ENCODE measurements at places on chromosomes 11 and 22.

DNA sequence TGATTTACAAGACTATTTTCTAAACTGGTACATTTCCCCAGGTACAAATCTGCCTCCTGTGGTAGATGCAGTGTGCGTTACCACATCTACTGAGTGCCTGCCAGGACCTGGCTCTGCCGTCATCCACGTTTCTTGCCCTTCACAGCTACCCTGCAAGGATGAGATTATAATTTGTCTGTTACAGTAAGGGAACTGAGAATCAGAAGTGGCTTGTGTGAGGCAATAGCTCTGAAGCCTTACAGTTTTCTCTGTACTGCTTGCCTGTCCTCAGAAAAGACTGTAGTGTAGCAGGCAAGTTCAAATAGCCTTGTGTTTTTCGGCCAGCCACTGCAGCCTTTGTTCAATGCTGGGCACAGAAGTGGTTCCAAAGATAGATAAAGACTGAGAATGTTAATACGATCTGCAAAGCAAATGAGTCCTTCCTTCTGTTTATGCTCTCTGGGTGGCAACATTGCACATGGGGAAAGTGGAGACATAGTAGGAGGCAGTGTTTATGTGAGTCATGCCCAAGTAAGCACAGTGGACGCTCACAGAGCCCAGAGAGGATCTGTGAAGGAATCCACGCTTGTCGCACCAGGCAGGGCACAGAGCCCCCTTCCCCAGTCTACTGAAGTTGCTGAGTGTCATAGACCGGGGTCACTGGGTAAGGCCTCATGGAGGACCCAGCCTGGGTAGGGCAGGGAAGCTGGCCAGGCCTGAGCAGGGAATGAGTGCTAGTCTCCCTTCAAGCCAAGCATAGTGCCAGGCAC, 49.1 kb downstream of the MICAL2 start:
- no peak overlapping the region for H3K4me3 ChIP-seq
- peaks cover 62% of the 10 kb centered on the region for H3K36me3 ChIP-seq
- DNase-seq = no peak
- peaks cover 95% of the 10 kb centered on the region for H3K4me1 ChIP-seq

DNA sequence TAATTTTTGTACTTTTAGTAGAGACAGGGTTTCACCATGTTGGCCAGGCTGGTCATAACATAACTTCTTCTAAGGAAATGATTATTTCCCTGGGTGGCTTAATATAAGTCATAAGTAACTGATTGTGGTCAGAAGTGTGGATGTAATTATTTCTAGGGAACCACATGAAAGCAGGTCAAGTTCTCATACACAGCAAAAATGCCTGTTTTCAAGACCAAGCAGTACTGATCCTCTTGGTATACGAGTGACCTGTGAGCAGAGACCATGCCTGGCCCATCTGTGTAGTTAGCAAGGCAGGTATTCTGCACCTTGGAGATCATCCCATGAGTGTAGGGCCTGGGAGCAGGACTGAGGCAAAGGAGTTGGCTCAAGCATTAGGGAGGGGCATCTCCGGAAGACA, 32.5 kb upstream of the NUCB2 start:
- H3K27ac ChIP-seq = no peak overlapping the region
- DNase-seq = no peak
- H3K36me3 ChIP-seq = no peaks in the 10 kb centered on the region
- H3K4me3 ChIP-seq = no peak overlapping the region

GRCh38 chr11:89625171-89625570, 84.9 kb upstream of the TRIM77 start:
- H3K27ac ChIP-seq = no peak overlapping the region
- DNase-seq = no peak
- no peaks in the 10 kb centered on the region for H3K36me3 ChIP-seq
- no peak overlapping the region for H3K4me3 ChIP-seq
- H3K4me1 ChIP-seq = no peaks in the 10 kb centered on the region
- H3K27me3 ChIP-seq = no peaks in the 10 kb centered on the region

DNA sequence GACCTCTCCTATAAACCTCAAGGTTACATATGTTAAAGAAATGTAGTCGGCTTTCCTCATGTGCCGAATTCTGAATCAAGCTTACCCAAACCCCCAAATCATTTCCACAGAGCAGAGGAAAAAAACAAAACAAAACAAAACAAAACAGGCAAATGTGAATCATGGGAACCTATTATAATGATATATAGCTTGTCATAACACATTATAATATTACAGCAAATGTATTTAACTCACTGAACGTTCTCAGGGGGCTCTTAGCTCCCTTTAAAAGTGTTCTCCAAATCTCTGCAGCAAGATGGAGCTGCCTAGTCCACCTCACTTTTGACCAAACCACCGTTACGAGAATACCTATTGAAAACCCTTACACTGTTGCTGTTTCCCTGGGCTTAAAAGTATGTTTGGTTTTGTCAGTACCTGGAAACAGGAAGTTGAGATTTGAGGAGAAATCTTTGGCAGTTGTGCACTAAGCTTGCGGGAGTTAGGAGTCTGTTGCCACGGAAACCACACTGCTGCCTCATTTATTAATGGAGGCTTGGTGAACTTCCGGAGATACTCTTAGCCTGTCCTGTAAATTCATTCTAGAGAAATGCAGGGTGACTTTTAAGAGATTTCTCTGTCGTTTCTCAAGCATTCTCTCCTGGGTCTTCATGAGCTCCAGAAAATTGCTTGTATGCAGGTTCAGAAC, 167.0 kb upstream of the RASSF10 start:
- no peaks in the 10 kb centered on the region for H3K4me1 ChIP-seq
- no peaks in the 10 kb centered on the region for H3K36me3 ChIP-seq
- no peak overlapping the region for H3K27ac ChIP-seq
- DNase-seq = no peak
- H3K4me3 ChIP-seq = no peak overlapping the region

DNA sequence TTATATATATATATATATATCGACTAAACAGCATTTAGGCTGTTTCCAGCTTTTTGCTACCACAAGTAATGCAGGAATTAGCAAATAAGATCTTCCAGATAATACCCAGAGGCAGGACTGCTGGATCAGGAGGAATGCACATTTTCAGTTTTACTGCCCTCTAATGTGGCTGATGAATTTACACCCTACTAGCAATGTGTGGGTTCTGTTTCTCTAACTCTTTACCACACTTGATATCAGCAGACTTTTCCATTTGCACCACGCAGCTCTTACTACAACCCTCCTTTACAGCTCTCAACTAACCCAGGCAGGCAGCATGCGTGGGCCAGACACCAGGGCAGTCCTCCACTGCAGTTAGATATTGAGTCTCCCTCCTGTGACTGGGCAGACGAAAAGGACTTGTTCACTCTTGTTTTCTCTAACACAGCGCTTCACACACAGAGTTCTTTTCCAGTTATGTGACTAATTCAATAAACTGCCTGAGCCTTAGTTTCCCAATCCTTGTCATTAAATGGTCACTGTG, 67.7 kb downstream of the IGLL5 start:
- no peaks in the 10 kb centered on the region for H3K36me3 ChIP-seq
- H3K4me3 ChIP-seq = no peak overlapping the region
- H3K27me3 ChIP-seq = peaks cover 44% of the 10 kb centered on the region
- H3K27ac ChIP-seq = no peak overlapping the region
- no peak for DNase-seq
- H3K4me1 ChIP-seq = peaks cover 5% of the 10 kb centered on the region

GRCh38 chr11:4960877-4961276, 5.4 kb upstream of the OR51A2 start:
- H3K4me3 ChIP-seq = no peak overlapping the region
- DNase-seq = no peak
- no peaks in the 10 kb centered on the region for H3K27me3 ChIP-seq

- H3K4me1 ChIP-seq = no peaks in the 10 kb centered on the region
- no peaks in the 10 kb centered on the region for H3K36me3 ChIP-seq
- no peak overlapping the region for H3K27ac ChIP-seq
Measured at GRCh38 chr11:133047036-133047770, 485.1 kb downstream of the OPCML start.

Measured in activated T-helper 1 cell treated with anti-CD3 and anti-CD28 coated beads, Interleukin-12 subunit alpha, Interleukin-12 subunit beta, Interleukin-2, Interleukin-4 antibody, amounts not matched to agents 30 ng/mL and 10 ng/mL and 1 ng/mL, durations not matched to agents 14 hours and 24 hours and 36 hours (primary cell).